ENCODE measurements at places on chromosomes 12 and 14.

GRCh38 chr12:106771425-106771824 lies 3.1 kb upstream of the RIC8B start:
- DNase-seq: no peak

DNA sequence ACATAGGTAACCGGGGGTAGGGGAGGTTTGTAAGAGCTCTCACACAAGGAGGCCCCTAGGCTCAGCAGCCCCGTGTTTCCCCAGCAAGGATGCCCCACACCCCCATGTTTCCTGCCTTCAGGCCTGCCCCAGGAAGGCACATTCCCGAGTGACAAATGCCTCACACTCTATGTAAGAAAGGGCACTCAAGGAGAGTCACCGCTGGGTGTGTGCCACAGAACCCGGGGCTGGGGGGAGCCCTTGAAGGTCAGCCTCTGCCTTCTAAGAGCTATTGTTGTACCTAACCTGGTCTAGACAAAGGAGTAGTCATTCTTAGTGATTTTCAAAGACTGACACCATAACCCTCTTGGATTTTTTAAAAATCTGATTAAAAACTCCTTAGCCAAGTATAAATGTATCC lies 333.6 kb downstream of the DPF3 start:
- DNase-seq: no peak

DNA sequence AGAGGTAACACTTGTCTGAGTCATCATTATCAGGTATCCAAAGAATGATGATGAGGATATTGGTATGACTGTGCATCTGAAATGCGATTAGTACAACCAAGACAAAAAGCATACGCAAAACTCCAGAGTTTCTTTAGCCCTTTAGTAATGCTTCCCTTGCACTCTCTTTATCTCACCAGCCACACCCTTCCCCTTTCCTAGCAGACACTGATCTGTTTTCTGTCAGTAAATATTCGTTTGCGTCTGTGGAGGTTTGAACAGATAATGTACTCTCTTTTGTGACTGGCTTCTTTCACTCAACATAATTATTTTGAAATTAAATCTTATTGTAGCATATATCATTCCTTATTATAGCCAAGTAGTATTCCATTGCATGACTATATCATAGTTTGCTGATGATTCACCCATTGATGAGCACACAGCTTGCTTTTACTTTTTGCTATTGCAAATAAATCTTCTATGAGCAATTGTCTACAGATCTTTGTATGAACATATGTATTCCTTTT lies 775.7 kb downstream of the SLC6A15 start:
- no peak for DNase-seq

DNA sequence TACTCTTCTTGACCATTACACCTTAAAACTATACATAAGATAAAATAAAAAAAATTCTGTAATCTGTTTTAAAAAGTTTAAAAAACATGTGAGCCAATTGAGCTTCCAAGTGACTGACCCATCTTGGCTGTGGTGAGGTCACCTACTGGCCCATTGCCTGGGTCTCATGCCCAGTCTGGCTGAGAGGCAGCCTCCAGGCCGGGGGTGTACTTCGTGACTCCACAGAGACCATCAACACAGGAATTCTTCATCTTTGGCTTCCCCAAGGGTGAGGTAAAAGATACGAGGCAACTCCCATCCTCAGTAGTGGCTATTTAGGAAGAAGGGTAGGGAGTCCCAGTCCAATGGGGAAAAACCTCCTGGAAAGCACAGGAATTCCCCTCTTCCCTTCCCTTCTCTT lies 113.2 kb downstream of the APAF1 start:
- DNase-seq: no peak

- DNase-seq: no peak
Measured at GRCh38 chr12:112602150-112602549, 183.4 kb downstream of the PTPN11 start.
